ENCODE measurements at places on chromosomes 16 and 17.

DNA sequence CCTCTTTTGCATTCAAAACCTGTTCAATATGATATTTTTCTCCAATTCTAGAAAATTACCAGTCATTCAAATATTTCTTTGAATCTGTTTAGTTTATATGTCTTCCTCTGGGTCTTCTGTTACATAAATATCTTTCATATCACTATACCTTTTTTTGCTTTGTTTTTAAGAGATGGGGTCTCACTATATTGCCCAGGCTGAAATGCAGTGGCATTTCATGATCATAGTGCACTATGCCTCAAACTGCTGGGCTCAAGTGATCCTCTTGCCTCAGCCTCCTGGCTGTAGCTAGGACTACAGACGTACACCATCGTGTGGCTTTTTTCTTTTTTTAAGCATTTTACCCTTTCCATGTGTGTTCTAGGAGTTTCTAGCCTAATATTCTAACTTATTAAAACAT lies 38.8 kb downstream of the NSRP1 start:
- DNase-seq, result no peak

DNA sequence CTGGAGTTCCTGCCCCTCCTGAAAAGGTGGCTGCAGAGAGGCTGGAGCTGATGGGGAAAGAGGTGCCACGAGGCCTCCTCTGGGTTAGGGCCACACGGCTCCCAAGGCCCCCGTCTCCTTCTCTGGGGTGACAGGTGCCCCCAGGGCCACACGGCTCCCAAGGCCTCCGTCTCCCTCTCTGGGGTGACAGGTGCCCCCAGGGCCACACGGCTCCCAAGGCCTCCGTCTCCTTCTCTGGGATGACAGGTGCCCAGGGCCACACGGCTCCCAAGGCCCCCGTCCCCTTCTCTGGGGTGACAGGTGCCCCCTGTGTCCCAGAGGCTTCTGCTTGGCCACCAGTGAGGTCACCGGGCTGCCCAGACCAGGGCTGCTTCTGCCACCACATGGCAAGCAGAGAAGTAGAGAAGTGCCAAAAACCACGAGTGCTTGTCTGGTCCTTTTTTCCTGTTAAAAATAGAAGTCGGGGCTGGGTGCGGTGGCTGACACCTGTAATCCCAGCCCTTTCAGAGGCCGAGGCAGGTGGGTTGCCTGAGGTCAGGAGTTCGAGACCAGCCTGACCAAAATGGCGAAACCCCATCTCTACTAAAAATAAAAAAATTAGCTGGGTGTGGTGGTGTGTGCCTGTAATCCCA lies 4.1 kb downstream of the CAPN15 start:
- DNase-seq, result no peak

GRCh38 chr17:70119983-70120382 lies 45.0 kb downstream of the KCNJ16 start:
- DNase-seq, result no peak

GRCh38 chr17:43524945-43525575 lies 21.1 kb downstream of the ETV4 start:
- no peak for DNase-seq

DNA sequence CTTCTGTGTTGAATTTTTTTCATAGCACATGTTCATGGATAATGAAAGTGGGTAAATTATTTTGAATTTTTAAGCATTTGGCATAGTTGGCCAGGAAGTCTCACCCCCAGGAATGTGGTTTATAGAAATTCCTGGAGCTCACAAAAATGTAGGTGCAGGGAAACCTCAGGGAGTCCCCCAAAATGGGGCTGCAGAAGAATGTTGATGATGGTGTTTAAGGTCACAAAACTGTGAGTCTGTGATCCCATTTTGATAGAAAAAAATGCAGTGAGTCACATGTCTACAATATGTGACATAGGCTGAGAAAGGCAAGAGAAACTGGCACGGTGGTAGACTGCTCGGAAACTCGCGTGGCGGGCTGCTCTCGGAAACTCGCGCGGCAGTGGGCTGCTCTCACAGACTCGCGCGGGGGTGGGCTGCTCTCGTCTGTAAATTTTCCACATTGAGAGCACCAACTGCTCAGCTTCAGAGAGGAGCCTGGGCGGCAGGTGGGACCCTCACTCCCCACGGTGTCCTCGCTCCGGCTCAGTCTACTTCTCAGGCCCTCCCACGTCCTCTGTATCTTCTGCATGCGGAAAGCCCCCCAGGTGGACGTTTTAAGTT lies 18.7 kb upstream of the MC1R start:
- DNase-seq, result no peak

GRCh38 chr16:54460263-54460860 lies 173.8 kb upstream of the IRX3 start:
- no peak for DNase-seq

DNA sequence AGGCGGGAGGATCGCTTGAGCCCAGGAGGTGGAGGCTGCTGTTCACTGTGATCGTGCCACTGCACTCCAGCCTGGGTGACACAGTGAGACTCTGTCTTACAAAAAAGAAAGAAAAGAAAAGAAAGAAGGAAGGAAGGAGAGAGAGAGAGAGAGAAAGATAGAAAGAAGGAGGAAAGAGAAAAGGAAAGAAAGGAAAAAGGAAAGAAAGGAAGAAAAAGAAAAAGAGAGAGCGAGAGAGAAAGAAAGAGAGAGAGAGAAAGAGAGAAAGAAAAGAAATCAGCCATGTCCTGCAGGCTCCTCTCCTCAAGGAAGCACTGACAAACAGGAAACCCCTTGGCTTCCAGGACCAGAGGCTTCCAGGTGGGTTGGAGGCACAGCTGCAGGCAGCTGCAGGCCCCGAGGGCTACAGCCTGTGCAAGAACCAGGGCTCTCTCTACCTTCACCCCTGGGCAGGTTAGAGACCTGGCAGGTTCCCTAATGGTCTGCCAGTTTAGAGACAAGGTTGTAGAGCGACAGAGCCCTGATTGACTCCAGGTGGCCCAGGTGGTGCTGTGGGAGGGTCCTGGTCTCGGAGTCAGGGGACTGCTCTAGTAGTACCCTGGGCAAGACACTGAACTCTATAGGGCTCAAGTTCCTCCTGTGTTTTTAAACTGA lies 53.8 kb downstream of the PECAM1 start:
- DNase-seq, result no peak

DNA sequence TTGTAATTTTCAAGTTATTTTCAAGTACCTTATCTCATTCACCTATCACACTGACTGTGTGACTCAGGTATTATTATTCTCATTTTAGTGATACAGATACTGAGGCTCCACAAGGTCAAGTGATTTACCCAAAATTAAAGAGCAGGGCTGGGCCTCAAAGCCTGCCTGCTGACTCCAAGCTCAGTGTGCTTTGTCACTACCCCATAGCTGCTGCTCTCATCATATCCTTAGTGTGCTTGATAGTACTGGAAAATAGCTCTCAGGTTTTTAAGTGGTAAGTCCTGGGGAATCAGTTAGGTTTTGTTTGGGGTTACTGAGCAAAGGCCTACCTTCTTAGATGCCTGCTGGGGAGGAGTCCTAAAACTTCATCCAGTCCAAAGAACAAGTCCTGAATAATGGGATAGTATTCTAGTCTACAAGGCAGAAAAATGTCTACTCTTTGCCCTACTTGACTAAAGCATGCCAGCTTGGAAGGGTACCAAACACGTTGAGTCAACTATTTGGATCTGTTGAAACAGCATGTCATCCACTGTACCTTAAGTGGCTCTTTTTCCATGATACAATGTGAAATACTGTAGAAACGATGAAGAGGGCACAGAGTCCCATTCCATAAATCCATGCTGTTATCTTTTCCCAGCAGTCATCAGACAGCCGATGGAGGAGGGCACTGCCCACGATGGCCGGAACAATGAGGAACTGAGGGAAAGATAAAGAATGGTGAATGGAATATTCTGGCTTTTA lies 10.7 kb downstream of the MMD start:
- no peak for DNase-seq
